Posterior cingulate gyrus (tissue), 11 donors: ENCODE measurements at places on chromosomes 16 and 17.

DNA sequence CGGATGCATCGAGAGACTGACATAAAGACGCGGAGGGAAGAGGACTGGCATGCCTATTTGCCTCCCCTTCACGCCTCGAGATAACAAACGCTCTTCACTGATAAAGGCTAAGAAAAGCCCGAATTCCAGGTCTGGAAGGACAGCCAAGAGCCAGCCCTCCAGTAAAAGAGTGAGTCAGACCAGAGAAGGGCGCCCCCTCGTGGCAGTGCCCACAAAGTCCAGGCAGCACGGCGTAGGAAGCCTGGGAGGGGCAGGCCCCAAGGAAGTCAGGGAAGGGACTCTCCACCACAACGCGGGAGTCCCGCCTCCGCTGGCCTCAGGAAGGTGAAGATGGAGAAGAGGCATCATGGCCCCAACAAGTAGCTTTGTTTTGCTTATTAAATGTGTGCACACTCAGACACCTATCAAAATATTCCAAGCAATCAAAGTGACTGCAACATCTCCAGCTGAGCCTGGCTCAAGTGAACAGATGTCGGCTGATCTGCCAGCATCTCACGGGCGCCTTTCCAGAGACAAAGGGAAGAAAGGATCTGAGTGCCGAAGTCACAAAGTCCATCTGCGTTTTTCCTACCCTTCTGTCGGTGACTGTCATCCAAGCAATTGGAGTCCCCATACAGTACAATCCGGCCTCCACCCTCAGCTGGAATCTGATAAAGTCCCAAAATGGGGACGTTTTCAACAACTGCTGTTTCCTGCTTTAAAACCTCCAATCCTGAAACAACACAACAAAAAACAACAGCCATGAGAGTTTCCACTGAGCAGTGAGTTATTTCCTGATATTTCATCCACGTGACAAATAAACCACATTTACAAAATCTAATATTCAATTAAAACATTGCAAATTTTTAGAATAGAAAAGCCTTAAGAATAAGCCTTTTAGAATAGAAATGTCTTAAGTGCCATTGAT is 20.4 kb upstream of the SLC38A8 start:
- peak; percentile 85 for DNase-seq

- no peak for DNase-seq
Measured at GRCh38 chr17:28519236-28519635, 13.1 kb downstream of the FOXN1 start.

GRCh38 chr16:83952587-83952939 is 477 bp upstream of the OSGIN1 start:
- no peak for DNase-seq

- peak; percentile 94 for DNase-seq
Measured at GRCh38 chr17:29615492-29616299, 7.0 kb downstream of the CORO6 start.

DNA sequence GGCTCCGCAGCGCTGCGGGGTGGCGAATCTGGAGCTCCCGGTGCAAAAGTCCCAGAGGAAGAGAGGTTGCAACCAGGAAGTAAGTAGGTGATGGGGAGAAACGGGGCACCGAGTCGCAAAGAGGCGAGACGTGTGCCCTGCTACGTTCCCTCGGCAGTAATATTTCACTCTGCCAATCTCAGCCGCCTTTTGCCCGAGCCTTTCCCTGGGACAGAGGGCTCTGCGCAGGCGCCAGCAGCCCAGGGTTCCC is at the start of gene NR1D1:
NR1D1 (minus strand) TSS at position 171 of the 250 bp plus-strand sequence. CDS start 495 bp downstream, outside the sequence.
- no peak for DNase-seq

DNA sequence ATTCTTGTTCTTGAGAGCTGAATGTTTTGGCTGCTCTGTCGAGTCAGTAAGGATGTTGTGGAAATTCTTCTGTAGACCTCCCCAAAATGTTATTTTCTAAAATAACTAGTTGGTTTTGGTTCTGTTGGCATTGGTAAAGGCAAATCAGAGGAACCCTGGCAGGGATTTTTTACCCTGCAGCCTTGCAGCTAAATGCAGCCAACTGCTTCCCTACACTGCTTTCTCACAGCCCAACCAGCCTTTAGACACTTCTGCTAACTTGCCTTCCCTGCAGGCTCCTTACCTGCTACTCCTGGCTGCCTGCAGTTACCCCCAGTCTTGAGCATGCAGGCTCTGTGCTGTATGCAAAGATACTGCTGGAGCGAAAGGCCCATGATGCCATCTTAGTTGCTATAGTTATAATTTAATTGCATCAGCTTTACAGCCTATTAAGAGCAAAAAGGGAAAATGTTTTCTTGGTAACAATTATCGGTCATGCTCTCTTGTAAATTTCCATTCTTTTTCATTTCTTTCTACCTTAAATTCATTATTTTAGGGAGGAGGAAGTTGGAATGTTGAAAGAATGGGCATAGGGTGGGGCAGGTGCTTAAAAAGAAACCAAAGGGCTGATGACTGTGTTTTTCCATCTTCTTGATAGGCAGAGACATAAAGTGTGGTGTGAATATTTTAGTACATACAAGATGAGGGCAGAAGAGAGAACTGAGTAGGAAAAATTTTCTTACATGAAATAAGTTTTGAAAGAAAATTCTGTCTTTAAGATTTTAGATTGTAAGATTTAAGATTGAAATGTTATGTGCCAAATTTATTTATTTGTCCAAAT is 20.0 kb downstream of the NUP93 start:
- no peak for DNase-seq

DNA sequence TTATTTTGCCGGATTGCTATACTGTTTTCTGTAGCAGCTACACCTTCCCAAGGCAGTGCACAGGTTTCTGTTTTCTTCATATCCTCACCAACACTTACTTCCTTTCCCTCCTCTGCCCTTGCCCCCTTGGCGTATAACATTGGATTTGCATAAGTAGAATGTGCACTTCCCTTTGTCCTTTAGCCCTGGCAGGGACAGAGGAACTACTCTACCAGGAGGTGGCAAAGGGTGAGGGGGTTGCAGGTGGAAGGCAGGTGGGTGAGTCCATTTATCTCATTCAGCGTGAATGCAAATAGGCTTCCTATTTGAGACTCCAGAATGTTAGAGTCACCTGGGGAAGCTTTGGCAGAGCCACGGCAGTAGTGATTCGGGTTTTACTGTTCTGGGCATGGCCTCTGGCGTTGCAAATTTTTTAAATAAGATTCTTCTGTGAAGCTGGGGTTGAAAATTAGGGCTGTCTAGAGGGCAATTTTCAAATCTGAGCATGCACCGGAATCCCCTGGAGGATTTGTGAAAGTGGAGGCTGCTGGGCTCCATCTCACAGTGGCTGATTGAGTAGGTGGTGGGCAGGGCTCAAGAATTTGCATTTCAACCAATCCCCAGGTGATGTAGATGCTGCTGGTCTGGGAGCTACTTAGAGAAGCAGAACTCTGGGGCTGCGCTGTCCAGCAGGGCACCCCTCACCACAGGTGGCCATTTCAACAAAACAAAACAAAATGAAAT is 84.7 kb downstream of the PLCG2 start:
- DNase-seq: no peak

GRCh38 chr16:87582216-87582965 is 19.9 kb upstream of the JPH3 start:
- DNase-seq: no peak
